ENCODE measurements at places on chromosomes 11 and 22. TPM values are rescaled to one million over a fixed set of nuclear protein-coding genes. Genes with fewer than 3 reads are reported as not detected.

DNA sequence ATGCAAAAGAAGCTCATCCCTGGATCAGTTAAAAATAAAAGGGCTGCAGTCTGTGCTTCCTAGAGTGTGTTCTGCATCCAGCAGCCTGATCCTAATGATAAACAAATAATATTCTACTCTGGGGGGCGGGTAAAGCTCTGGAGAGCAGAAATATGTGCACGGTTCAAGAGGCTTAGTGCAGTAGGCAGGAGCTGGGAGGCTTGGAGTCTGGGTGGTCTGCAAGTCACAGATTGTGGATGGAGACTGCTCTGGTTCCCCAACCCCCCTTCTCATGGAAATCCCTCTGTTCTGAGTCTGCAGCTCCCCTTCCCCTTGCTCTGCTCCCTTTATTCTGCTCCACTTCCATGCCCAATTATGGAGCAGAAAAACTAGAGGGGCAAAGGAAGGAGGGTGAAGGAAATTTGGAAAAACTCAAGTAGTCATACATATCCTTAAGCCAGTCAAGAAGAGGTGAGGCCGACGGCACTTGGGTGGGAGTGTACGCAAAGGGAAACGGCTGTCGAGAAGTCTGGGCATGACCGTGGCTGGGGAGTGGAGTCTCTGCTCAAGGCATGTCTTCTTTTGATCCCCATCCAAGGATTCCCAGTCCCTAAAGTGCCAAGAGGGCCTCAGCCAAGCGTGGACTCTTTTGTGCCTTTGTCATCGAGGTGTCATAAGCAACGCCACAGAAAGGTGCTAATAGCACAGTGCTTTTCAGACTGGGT is 16.3 kb upstream of the CLMP start:
- H3K36me3 ChIP-seq, result no peaks in the 10 kb centered on the region
- 0 out of 2 replicates have a peak, but pooled peaks cover 2% of the 10 kb centered on the region for H3K27me3 ChIP-seq
- no peak overlapping the region for H3K27ac ChIP-seq
- H3K4me1 ChIP-seq, result no peaks in the 10 kb centered on the region
- no peak for DNase-seq

DNA sequence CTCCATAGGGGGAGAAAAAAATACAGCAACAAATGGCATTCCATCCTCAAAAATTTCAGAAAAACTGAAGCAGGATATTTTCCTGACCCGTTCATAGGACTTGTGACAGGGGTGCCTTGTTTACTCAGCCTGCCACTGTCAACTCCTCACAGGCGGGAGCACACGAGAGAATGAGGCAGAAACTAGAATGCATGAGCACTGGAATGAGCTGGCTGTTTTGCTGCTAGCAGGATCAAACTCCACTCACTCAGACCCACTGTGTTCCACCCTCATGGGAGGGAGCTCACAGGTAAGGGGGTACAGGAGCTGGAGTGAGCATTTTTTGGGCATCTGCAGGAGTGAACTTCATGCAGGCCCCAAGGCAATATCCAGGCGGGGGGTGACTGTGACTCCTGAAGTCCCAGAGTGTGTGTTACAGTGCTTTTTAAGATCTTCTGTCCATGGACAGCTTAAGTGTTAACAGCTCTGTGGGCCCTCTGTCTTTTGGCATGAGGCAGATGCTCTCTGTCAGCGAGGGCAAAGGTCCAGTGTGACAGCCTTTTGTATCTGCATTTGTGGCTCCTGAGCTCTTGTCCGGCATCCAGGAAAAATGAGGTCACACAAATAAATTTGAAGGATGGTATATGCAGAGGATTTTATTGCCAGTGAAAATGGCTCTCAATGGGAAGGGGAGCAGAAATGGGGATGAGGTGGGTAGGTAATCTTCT is 905.7 kb upstream of the TENM4 start:
- no peak overlapping the region for H3K27ac ChIP-seq
- H3K36me3 ChIP-seq, result no peaks in the 10 kb centered on the region
- H3K27me3 ChIP-seq, result no peaks in the 10 kb centered on the region
- H3K4me3 ChIP-seq, result no peak overlapping the region
- no peak for DNase-seq

GRCh38 chr11:36452961-36453360 is 57.1 kb downstream of the TRAF6 start:
- DNase-seq, result no peak
- H3K27ac ChIP-seq, result no peak overlapping the region
- H3K36me3 ChIP-seq, result no peaks in the 10 kb centered on the region

GRCh38 chr11:82767123-82767522 is 33.5 kb upstream of the FAM181B start:
- no peaks in the 10 kb centered on the region for H3K27me3 ChIP-seq
- H3K36me3 ChIP-seq, result no peaks in the 10 kb centered on the region
- DNase-seq, result no peak

Gene SERPING1
- 35.2 TPM for total RNA-seq

GRCh38 chr11:46450846-46451477 is 59.4 kb upstream of the CHRM4 start:
- H3K4me1 ChIP-seq, result peaks cover 7% of the 10 kb centered on the region
- H3K27me3 ChIP-seq, result no peaks in the 10 kb centered on the region
- H3K4me3 ChIP-seq, result no peak overlapping the region

DNA sequence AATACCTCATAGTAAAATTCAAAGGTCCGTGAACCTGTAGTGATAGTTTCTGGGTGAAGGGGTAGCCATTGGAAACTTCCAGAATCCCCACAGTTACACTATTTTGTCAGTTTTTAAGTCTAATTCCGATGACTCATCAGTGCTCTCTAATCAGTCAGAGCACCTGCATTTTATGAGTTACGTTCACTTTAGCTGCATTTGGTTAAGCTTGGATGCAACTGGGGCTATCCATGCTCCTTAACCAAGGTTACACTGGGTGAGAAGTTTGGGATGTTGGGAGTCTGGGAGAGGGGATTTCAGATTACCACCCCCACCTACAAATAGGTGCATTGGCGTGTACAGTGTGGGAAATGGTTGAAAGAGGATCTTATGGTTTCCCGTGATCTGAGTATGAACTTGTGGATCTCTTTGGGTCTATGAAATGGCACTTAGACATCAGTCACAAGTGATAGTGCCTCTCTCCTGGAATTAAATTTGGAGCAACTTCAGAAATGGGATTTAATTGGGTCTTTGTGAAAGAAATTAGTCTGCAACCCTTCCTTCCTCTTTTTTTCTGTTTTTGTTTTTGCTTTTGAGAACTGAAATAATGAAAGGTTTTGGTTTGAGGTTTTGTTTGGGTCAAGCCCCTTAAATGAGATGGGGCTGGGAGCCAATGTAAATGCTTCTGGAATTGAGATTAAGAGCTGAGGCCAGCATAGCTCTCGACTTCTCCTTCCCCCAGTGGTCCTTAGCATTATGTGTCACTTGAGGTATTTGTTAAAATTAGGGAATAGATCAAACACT is 31.5 kb downstream of the EHF start:
- H3K4me1 ChIP-seq, result peaks cover 7% of the 10 kb centered on the region
- H3K27ac ChIP-seq, result no peak overlapping the region

Gene NRIP3
- total RNA-seq, result 4.2 TPM

DNA sequence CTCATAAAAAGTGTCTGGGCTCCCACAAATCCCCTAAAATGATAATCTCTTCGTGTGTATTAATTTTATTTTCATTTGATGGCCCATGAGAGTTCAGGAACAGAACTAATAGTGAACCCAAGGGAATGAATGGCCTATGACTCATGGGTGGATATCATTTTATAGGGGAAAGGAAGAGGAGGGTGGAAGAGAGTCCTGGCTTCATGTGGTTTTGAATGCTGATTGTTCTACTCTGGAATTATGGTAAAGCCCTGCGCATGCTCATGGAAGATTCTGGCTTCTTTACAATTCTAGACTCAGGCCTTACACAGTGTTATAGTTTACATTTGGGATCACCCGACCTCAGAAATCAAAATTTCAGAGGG is 35.2 kb downstream of the MAML2 start:
- no peak for DNase-seq
- H3K4me1 ChIP-seq, result peaks cover 9% of the 10 kb centered on the region
- no peak overlapping the region for H3K4me3 ChIP-seq
- no peaks in the 10 kb centered on the region for H3K36me3 ChIP-seq
- no peaks in the 10 kb centered on the region for H3K27me3 ChIP-seq

DNA sequence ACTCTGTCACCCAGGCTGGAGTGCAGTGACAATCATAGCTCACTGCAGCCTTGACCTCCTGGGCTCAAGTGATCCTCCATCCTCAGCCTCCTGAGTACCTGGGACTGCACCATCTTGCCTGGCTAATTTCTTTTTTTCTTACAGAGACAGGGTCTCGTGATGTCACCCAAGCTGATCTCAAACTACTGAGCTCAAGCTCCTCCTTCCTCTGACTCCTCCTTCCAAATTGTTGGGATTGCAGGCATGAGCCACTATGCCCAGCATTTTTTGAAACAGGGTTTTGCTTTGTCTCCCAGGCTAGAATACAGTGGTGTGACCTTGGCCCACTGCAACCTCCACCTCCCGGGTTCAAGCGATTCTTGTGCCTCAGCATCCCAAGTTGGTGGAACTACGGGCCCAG is 358.3 kb upstream of the MTNR1B start:
- no peaks in the 10 kb centered on the region for H3K4me1 ChIP-seq
- no peaks in the 10 kb centered on the region for H3K27me3 ChIP-seq
- DNase-seq, result no peak
- no peak overlapping the region for H3K27ac ChIP-seq
- H3K36me3 ChIP-seq, result no peaks in the 10 kb centered on the region

DNA sequence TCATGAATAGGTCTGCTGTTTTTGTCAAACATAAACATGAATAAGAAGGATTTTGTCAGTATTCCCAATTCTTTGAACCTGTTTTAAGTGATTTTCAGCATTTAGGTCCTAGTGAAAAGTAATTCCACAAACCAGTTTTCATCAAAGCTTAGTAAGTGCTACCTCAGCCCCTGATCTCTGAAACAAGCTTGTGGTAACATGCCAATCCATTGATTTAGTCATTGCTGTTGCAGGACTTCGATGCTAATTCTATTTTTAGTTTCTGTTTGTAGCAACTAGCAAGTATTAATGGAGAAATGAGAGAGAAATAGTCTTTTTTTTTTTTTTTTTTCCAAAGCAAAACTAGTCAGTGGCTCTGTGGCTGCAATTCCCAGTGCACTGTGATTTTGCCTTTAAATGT is 91.4 kb downstream of the JRKL start:
- H3K4me1 ChIP-seq, result no peaks in the 10 kb centered on the region
- H3K4me3 ChIP-seq, result no peak overlapping the region
- peaks cover 2% of the 10 kb centered on the region for H3K36me3 ChIP-seq
- DNase-seq, result no peak
- no peak overlapping the region for H3K27ac ChIP-seq
- H3K27me3 ChIP-seq, result no peaks in the 10 kb centered on the region

DNA sequence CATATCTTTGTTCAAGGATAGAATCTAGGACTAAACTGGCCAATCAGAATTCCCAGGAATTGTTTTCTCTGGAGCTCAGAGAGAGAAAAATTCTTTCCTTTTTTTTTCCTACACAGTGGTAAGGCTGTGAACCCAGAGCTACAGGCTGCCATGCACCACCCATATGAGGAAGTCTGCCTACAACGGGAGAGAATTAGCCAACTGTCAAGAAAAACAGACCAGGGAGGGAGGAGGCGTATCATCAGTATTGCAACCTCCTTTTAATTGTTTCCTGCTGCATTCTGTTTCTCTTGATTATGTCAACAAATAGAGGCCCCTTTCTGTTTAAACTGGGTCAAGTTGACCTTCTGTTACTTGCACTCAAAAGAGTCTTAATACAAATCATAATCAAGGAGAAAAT is 176.5 kb upstream of the UBASH3B start:
- H3K27me3 ChIP-seq, result no peaks in the 10 kb centered on the region
- no peak for DNase-seq
- no peak overlapping the region for H3K27ac ChIP-seq
